ENCODE measurements at places on chromosomes 12 and 14.

GRCh38 chr14:72552236-72552635 is 341.7 kb downstream of the DPF3 start:
- no peak for DNase-seq

- no peak for DNase-seq
Measured at GRCh38 chr12:128801879-128802391, 21.8 kb downstream of the SLC15A4 start.

GRCh38 chr14:57078054-57078453 is 190.7 kb downstream of the EXOC5 start:
- DNase-seq = no peak

DNA sequence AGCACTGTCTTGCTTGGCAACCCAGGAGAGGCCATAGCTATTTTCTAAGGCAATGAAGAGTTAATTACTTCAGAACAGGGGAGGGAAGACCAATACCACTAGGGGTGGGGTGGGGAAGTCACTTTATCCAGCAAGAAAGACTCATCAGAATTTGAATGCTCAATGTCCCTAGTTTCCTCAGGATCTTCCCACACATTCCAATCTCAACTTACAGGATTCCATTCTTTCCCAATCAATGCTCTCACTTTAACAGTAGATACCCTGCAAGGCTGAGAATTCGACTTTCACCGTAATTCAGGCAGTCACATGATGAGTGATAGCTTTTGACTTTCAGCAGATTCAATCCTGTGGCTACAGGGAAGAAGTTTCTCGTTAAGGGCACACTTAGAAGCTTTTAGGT is 526.6 kb upstream of the SEL1L start:
- no peak for DNase-seq

- no peak for DNase-seq
Measured at GRCh38 chr12:14284184-14284722, 81.2 kb upstream of the ATF7IP start.

DNA sequence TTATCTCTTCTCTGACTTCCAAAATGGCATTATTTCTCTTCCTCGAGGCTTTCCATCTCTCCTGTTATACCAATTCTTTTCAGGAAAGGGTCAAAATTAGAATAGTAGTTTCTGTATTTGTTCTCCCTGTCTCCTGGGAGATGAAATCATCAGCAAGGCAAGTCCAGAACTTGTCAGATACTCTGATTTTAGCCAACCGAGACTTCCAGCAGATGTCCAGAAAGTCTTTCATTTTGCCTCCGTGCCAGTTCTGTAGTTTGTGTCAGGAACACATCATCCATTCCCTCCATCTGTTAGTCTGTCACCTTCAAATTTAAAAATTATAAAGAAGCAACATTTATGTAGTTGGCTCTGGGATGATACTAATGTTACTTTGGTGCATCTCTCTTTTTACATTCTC is 275.7 kb downstream of the CCDC59 start:
- DNase-seq = no peak

DNA sequence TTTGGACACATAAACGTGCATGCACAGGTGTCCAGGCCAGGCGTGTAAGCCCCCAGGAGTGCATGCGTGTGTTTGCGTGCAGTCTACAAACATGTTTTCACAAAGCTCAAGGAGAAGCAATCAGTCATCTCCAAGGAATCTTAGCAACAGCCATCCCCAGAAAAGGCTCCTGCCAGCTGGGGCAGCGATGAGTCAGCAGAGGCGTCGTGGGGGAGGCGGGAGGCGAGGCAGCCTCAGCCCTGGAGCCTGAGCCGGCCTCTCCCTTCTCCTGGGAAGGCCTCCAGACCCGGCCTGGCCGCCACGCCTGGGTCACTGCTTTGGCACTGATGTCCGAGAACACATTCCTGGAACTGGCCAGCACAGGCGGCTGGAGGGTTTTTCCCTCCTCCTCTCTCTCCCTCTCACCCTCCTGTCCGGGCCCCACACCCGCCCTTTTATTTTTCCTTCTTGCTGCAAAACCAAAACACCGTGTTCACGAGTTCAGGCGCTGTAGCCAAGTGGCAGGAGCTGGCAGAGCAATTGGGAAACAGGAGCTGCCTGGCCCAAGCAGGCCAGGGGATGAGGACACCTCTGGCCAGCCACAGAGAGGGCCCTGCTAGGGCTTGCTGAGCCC is 92.7 kb downstream of the LRRC74A start:
- no peak for DNase-seq

DNA sequence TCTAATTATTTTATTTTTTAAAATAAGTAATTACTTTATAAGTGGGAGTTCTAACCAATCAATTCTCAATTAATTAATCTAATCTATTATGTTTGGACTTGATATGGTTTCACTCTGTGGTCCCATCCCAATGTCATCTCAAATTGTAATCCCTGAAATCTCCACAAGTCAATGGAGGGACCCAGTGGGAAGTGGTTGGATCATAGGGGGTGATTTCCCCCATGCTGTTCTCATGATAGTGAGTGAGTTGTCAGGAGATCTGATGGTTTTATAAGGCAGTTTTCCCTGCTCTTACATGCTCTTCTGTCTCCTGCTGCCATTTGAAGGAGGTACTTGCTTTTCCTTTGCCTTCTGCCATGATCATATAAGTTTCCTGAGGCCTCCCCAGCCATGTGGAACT is 836.1 kb downstream of the GALC start:
- DNase-seq = no peak

- no peak for DNase-seq
Measured at GRCh38 chr14:101733211-101733610, 28.3 kb upstream of the PPP2R5C start.

DNA sequence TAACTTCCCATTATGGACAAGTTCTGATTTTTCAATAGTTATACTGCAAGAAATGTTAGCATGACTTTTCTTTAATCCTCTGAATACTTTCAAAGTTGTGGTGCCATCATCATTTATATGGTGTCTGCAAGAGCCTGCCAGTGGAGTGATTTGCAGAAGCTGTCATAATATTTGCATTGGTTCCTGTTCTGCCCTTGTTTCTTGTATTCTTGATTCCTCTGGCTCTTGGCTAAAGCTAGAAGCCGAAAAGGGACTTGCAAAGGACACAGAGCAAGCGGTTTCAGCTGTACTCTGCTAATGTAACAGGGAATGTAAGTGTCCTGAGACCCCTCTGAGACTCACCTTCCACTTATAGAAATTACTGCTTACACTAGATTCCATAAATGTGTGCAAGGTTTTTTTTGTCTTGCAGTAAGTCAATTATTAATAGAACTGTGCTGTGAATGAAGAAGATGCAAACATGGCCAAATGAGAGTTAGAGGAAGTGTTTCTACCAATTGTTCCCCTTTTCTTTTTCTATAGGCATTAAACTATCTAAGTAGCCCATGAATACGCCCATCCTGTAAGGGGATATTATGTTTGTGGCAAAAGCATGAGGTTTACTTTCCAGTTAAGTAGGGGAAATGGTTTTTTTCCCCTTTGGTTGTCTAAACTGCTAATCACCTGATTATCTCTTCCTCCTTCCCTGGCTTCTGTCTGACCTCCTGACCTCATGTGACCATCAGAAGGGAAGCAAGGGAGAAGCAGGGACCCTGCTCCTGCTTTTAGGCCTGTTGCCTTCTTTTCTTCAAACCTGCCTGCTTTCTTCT is 5.3 kb downstream of the DYRK4 start:
- no peak for DNase-seq

GRCh38 chr12:104602896-104603295 is 146.1 kb downstream of the CHST11 start:
- DNase-seq = no peak

GRCh38 chr12:51841727-51842126 is 6.8 kb downstream of the FIGNL2 start:
- DNase-seq = no peak

DNA sequence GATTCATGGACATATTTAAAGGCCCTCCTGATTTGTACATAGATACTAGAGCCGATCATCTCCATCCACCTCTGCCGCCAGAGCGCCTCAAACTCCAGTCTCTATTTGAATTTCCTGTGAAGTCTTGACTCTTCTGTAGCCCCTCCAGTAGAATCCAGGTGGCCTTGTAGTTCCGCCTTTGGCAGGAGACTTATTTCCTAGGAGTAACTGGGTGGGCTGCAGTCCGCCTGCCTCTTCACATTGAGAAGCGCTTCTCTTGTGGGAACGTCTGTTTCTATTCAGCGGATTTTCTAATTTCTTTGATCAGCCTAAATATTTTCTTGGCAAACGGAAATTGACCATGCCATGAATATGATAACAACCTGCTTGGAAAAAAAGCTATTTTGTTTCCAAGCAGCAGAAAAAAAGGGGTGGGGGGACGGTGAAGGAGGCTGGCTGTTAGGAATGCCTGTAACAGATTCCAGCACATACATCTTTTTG is 9.0 kb upstream of the SIX1 start:
- DNase-seq = no peak

DNA sequence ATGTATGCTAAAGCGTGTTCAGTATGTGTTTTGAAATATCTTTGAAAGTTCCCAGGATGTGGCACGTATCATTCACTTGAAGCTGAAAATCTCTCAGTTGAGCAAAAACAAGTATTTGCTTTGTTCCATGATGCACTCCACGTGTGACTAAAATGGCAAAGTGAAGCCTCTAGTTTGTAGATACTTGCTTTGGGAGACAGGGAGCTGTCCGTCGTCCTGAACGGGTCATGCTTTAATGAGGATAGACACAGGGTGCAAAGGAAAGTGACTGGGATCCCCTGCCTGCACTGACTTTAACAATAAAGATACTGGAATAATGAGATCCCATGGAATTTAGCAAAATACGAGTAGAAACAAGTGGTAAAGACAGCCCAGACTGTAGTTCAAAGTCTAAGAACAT is 991.4 kb downstream of the NRXN3 start:
- no peak for DNase-seq

DNA sequence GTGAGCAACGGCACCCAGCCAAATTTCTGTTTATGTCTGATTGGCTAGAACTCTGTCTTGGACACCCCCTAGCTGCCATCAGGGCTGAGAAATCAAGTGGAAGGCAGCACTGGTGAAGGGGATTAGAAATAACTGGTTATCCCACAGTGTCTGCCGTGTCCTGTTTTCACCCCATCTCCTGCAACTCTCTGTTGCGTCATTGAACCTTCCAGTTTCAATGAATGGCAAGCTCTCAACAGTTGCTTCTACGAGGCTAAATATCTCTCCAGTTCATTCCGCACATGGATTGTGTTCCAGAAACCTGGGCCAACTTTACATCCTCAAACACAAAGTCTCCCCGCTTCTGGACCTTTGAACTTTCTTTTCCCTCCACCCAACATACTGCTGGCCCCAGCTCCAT is 173.7 kb downstream of the RBM19 start:
- no peak for DNase-seq
